Activated CD4-positive, alpha-beta T cell treated with anti-CD3 and anti-CD28 coated beads for 48 hours (primary cell): ENCODE measurements at places on chromosomes 6 and 20.

DNA sequence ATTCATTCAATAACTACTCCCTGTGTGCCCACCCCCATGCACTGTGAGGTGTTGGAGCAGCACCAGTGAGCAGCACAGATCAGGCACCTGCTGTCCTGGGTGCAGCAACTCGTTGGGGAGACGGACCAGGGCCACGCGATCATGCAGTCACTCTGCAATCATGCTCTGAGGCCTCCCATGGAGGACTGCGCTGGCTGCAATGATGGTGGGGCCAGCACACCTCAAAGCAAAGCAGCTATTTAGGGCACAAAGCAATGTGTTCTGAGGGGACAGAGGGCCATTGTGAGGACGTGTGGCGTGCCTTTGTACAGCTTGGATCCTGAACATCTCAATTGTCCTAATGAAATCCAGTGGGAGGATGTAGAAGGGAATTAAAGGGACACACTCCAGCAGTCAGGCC lies 41.0 kb upstream of the MPC1 start:
- no peak for DNase-seq

- peak; percentile 28 for DNase-seq
These were observed 48.4 kb downstream of the PLAGL2 start for GRCh38 chr20:32158943-32159660.

DNA sequence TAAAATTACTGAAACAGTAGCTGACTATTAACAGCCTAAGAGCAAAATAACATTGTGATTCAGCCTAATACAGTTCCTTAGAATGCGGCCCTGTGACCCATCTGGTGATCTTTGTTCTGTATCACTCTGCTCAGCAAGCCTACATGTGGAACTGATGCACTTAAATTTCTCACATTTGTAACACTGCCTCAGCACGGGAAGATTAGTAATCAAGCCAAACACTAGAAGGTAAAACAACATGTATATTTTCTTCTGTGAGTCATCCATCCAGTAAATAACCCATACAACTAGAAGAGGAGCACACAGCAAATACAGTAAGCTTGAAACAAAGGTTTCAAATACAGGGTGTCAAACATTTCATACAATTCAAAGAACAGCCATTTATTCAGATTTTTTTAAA lies 189.7 kb upstream of the NOX3 start:
- no peak for DNase-seq

DNA sequence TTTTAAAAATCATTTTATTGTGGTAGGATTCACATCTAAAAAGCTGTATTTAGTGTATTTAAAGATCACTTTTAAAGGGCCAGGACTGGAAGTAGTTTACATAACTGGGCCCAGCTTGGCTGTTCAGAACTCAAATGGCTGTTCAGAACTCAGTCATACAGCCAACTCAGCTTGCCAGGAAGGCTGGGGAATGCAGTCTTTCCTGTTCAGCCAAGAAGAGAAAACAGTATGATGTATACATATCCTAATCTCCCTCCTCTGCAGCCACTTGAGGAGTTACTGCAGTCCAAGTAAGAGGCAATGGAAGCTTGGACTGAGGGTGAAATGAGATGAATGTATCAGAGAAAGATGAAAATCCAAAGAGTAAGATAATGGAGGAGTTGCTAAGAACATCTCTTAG lies 24.6 kb downstream of the DSTN start:
- DNase-seq = no peak

- no peak for DNase-seq
These were observed 68.0 kb downstream of the CBLN4 start for GRCh38 chr20:55937283-55937682.

GRCh38 chr6:9593554-9593953 lies 821.3 kb downstream of the TFAP2A start:
- no peak for DNase-seq

GRCh38 chr6:162625846-162626540 lies 101.6 kb downstream of the PRKN start:
- DNase-seq = no peak

- DNase-seq = no peak
These were observed 119.9 kb upstream of the PREP start for GRCh38 chr6:105522626-105523322.

GRCh38 chr6:167237438-167238145 lies 53.5 kb upstream of the UNC93A start:
- no peak for DNase-seq

- no peak for DNase-seq
These were observed 99.5 kb downstream of the FYN start for GRCh38 chr6:111773501-111774345.

GRCh38 chr6:12097791-12098190 lies 85.7 kb downstream of the HIVEP1 start:
- DNase-seq = no peak

- no peak for DNase-seq
These were observed 48.0 kb downstream of the DST start for GRCh38 chr6:56594699-56595098.

DNA sequence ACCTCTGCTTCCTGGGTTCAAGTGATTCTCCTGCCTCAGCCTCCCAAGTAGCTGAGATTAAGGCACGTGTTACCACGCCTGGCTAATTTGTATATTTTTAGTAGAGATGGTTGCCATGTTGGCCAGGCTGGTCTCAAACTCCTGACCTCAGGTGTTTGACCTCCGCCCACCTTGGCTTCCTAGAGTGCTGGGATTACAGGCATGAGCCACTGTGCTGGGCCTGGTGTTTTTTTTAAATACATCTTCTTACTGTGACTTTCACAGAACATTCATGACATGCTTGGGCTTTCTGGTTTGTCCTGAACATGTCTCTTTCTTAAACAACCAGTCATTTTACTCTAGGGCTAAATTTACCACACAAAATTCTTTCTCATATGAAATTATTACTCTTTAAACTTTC lies 34.7 kb upstream of the FAM8A1 start:
- DNase-seq = no peak

GRCh38 chr20:46030284-46031013 lies 1.4 kb downstream of the SLC12A5 start:
- no peak for DNase-seq

- DNase-seq = no peak
These were observed 180.0 kb downstream of the GJA10 start for GRCh38 chr6:90074161-90074850.

GRCh38 chr6:118719351-118720124 lies 68.1 kb upstream of the CEP85L start:
- peak; percentile 55 for DNase-seq

GRCh38 chr20:51199920-51200319 lies 177.0 kb upstream of the KCNG1 start:
- no peak for DNase-seq

- DNase-seq = no peak
These were observed 3.5 kb downstream of the C20orf204 start for GRCh38 chr20:64039293-64040160.

GRCh38 chr20:5195655-5196054 lies 68.8 kb downstream of the CDS2 start:
- no peak for DNase-seq

DNA sequence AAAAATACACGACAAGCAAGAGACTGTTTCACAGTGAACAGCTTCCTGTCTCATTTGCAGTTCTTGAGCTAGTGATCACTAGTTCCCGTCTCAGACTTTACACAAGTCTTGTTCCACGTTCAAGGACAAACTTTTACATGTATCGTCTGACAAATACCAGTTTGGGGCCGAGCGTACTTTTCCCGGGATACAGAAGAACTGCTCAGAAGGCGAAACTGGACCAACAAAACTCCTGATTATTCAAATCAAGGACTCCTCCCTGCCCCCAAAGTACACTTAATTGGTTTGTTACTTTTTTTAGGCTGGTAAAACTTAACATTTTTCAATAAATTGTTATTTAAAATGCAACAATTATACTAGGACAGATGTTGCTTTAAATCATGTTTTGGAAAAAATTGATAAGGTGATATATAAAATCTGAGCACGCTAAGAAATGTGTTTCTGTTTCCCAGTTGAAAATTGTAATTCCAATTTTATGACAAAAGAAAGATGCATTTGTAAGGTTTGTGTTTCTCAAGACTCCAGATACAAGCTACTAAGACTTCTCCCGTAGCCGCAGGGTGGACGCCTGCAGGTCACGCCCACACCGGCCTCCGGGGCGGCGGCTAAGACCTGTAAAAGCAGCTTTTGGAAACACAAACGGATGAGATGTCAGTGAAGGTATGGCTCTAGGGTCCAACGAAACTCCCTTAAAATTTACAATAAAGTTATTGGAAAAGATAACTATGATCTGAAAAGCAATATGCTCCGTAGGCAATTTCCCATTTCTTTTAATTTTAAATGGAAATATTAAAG lies 16.8 kb upstream of the TCFL5 start:
- DNase-seq = no peak

GRCh38 chr6:106103728-106104109 lies 17.6 kb downstream of the PRDM1 start:
- peak; percentile 54 for DNase-seq

GRCh38 chr6:2868637-2869036 lies 27.0 kb upstream of the SERPINB1 start:
- DNase-seq = no peak

GRCh38 chr20:33843854-33844253 lies 32.7 kb downstream of the CHMP4B start:
- no peak for DNase-seq

GRCh38 chr20:61773926-61774587 lies 291.6 kb downstream of the TAF4 start:
- no peak for DNase-seq

DNA sequence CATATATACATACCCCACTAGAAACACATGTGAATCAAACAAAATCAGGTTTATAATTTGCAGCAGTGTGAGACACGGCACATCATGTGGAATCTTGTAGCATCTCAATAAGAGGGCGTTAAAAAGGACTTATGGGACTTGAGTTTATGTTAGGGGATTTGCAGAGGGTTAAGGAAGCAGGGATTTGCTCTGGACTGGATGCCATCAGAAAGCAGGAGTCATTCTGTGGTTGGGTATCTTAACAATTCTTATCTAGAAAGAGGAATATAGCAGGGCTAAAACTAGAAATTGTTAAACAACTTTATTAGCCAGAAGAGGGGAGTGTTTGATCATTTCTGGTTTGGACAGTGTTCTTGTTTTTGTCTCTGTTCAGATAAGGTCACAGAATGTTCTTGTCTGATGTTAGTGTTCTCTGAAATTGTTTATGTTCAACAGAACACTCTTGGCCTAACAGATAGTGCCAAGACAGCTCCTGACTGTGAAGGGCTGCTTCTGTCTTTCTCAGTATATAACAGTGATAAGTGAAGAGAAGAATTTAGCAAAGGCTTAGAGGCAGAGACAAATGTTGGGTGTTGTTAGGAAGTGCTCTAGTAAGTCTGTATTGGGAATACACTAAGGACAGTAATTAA lies 39.2 kb downstream of the LIN28B start:
- no peak for DNase-seq

DNA sequence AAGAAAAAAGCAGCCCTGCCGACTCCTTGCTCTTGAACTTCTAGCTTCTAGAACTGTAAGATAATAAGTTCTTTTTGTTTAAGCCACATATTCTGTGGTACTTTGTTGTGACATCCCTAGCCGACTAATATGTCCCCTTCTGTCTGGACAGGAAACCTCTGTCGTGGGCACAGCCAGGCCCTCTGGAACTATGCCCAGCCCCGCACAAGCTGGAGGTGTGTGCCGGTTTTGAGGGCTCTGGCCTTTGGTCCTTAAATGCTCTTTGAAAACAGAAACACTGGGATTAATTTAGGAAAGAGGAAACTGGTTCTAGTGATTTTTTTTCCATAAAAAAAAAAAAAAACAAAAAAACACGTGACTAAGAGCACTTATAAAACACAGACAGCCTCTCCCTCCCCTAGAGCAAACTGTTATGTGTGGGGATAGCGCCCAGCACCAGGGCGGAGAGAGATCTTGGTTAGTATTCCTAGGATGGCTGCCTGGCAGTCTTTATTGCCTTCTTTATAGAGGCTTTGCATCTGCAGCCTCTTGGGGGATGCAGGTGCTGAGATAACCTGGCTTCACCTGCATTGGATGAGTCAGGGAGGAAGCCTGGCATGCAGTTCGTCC lies 244.3 kb downstream of the NFATC2 start:
- DNase-seq = no peak

DNA sequence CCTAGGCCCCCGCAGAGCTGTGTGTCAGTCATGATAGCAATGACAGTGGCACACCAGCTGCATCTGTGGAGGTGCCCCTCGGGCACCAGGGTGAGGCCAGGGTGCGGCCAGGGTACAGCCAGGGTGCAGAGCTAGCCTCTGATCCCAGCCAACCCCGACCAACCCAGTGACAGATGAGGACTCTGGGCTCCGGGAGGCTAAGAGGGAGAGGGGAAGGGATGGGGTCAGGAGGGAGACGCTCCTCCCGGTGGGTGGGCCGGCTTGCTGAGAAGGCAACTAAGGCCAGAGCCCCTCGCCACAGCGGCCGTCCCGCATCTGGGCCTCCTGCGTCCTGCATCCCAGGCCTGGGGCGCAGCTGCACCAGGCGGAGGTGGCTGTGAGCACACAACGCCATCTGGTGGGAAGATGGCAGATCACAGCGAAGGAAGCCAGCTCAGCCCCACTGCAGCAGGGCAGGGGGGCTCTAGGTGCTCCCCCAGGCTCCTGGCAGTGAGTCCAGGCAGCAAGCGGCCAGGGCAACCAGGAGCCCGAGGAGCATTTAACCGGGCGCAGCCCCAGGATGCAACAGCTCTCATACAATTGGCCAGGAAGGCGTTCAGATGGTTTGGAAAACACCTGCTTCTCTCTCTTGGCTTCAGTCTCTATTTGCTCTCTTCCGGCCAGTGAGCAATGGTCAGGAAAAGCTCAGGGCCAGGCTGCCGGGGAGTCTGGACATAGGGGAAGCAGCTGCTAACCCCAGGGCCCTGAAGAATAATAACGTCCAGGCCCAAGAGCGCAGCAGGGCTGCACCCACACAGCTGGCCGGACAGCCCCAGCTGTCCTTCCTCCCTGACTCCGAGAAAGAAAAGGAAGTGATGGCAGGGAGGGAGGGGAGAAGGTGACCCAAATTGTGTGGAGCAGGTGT lies 169.4 kb downstream of the TAF4 start:
- DNase-seq = peak; percentile 46

- no peak for DNase-seq
These were observed 5.9 kb downstream of the PTPRA start for GRCh38 chr20:2879146-2879545.

DNA sequence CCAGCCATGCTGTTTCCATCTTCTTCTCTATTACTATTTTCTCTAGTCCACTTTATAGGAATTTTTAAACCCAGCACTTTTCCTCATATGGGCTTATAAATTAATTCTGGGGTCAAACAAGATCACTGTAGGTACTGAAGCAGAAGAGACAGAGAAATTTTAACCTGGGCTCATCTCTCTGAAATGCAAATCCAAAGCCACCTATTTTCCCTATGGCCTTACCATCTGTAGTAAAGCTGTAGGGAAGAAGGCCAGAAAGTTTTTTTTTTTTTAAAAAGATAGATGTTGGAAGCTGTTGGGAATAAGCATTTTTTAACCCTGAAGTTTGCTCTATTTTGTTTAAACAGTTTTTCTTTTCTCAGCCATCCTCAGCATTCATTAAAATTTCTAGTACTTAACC lies 367.4 kb downstream of the CD109 start:
- no peak for DNase-seq

- peak; percentile 85 for DNase-seq
These were observed 558 bp downstream of the XKR7 start for GRCh38 chr20:31968291-31969126.

GRCh38 chr6:3331494-3331893 lies 72.7 kb downstream of the PSMG4 start:
- DNase-seq = no peak
